ENCODE measurements at places on chromosomes 5 and 9.

- DNase-seq: no peak
Measured at GRCh38 chr5:14272548-14273205, 129.5 kb downstream of the TRIO start.

- DNase-seq: no peak
Measured at GRCh38 chr5:5492087-5492933, 69.8 kb downstream of the ICE1 start.

GRCh38 chr5:161889971-161890370 is 42.1 kb downstream of the GABRA1 start:
- DNase-seq: no peak

DNA sequence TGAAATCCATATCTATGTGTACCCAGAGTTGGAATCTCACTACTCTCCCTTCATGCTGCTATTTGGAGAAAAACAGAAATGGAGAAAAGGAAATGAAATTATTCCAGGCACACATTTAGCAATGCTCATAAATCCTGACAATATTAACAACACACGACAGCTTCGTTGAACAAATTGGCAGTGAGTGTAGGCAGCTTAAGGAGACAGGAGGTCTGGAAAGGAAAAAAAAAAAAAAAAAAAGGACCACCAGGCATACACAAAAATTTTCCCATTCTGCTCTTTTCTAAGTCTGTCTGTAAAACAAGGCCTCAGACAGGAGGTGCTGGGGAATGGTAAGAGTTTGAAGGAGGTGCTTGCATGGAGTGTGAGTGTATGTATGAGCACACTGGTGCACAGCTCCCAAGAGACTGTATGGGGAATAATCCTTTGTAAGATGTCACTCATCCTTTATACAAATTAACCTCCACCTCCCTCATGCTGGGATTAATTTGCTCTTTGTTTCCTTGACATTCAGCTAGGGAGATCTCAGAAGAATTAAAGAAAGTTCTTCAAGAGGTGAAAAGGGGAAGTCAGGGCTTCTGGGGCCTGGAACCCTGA is 78.9 kb downstream of the ASTN2 start:
- DNase-seq: no peak

DNA sequence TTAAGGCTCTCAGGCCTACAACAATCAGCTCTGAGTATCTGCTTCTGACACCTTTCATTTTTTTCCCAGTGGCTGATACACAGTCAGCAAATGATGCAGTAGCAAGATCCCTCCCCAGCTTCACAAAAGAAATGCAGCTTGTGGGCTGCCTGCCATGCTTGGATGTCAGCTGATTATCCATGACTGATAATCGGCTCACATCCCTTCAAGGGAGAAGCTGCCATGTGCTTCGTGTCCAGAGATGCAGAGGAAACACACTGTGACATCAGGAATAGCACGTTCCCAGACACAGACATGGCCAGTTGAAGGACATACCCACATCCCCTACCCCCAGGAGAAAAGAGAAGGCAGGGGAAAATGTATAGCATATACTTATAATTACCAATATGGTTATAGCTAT is 27.9 kb downstream of the TMEM215 start:
- DNase-seq: no peak

DNA sequence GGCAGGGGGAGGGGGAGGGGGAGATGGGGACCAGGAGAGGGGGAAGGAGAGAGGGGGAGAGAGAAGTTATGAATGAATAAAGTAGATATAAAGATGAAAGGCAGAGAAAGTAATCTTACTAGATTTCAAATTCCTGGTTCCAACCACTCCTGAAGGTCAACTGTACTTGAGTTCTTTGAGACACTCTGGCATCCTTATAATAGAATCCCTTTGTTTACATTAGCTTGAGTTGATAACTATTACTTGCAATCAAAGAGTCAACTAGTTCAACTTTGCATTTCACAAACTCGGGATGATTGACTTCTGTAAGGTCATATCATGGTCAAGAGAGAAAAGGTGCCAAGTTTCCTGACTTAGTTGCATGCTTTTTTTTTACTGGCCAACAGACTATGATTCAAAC is 42.2 kb downstream of the BAAT start:
- DNase-seq: no peak

DNA sequence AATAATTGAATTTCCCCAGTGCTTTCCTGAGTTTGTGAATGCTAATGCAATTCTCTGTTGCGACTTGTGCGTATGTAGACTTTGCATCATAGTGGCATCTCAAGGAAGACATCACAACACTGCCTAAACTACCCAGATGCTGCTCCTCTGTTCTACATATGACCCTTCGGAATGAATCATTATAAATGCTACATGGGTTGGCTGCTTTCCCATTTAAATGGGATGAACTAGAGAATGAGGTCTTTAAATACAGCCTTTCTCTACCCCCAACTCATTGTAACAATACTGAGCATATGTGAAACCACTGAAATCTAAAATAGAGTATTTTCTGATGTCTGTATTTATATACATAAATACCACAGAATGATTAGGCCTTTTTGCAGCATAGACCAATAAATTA is 136.6 kb upstream of the ICE1 start:
- DNase-seq: no peak

- peak; percentile 11 for DNase-seq
Measured at GRCh38 chr9:81182431-81182830, 506.9 kb downstream of the TLE1 start.

DNA sequence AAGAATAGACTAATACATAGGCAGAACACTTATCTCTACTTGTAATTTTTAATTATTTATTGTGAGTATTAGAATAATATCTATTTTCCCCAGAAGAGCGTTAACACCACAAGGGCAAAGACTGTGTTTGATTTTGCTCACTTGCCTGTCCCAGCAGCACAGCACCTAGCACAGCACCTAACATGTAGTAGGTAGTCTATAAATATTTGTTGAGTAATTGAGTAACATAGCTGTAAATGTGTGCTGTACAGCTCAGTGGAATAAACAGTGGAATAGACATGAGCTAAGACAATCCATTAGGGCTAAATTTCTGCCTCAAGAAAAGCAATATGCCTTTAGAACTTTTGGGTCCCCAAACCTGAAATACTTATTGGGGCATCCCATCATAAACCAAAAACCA is 49.3 kb upstream of the VCAN start:
- DNase-seq: no peak

GRCh38 chr9:15135164-15135792 is 171.7 kb downstream of the TTC39B start:
- DNase-seq: peak; percentile 20

- no peak for DNase-seq
Measured at GRCh38 chr5:93156566-93156965, 424.5 kb downstream of the NR2F1-AS1 start.

GRCh38 chr9:108537756-108538155 is 318.0 kb downstream of the ACTL7B start:
- no peak for DNase-seq

GRCh38 chr5:179264783-179265513 is 80.3 kb downstream of the ADAMTS2 start:
- DNase-seq: no peak

GRCh38 chr5:49953-50544 is 41.9 kb upstream of the PLEKHG4B start:
- no peak for DNase-seq

DNA sequence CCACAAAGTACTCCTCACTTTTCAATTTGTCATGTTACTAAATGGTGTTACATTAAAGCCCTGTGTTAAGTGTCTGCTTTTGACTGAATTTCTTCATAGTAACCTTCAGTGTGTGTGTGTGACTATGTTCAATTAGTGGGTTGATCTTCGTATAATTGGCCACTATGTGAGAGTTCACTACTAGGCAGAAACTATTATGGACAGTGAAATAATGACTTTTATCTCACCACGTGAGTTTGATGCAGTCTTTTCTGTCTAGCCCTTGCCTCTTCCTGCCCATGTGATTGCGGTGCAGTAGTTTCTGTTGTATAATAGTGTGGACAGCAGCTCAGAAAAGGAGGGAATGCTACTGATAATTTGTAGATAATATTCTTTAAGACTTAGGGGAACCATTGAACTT is 1.8 kb upstream of the MAML1 start:
- no peak for DNase-seq

GRCh38 chr5:10519729-10520128 is 44.1 kb upstream of the ANKRD33B start:
- DNase-seq: no peak

DNA sequence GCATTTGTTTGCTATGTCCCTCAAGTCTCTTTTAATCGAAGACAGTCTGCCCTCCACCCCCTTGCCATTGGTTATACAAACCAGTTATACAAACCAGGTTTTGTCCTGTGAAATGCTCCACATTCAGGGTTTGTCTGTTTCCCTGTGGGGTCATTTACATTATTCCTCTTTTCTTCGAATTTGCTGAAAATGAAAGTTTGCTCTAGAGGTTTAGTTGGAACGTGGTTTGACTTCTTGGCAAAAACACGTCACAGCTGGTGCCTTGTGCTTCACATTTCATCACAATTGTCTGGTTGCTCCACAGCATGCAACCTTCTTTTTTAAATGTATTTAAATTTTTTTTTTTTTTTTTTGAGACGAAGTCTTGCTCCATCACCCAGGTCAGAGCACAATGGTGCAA is 4.2 kb upstream of the HAVCR2 start:
- no peak for DNase-seq

DNA sequence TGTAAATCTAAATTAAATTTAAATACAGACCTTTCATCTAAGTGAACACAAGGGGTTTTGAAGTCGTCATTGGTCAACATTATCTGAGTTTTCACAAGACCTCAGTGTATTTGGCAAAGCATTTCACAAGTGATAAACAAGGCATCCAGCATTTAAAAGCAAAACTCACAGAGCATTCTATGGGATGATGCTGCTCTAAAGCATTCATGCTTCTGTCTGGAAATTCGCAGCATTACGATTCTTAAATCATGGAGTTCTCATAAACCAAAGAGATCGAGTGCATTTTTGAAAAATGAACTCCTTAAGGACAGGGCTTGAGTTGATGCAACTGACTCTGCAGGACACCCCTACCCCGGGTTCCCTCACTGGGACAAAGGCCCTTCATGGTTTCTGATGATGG is 46.1 kb upstream of the SPATA31E1 start:
- DNase-seq: no peak

- no peak for DNase-seq
Measured at GRCh38 chr9:95629585-95629984, 112.8 kb upstream of the PTCH1 start.

DNA sequence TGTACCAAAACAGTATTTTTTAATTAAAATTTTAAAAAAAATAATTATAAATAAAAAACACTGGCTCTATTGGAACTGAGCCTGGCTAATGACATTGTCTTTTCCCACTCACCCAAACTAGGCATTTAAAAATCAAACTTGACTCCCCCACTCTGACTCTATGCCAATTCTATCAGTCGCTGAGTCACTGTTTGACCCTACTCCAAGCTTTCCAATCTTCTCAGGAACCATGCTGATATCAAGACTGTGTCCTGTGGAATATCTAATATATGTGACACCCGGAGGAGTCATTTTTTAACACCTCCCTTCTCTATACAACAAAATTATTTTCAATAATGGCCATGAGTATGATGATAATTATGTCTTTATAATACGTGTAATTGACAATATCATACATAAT is 171.6 kb upstream of the RASEF start:
- DNase-seq: no peak

DNA sequence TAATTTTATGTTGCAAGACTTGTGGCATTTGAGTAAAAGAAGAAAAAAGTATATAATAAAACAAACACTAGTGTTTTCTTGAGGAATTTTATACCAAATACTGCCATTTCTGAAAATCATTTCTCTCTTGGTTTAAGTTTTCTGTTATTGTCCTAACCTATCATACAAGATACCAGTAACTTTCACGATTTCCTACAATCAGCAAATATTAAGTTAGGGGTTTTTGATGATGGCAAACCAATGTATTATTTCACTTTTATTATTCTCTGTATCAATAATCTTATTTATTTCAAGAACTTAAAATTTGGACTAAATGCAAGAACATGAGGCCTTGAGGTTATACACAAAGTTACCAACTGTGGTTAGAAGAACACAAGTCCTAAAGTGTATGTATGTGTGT is 109.0 kb upstream of the VCAN start:
- no peak for DNase-seq

DNA sequence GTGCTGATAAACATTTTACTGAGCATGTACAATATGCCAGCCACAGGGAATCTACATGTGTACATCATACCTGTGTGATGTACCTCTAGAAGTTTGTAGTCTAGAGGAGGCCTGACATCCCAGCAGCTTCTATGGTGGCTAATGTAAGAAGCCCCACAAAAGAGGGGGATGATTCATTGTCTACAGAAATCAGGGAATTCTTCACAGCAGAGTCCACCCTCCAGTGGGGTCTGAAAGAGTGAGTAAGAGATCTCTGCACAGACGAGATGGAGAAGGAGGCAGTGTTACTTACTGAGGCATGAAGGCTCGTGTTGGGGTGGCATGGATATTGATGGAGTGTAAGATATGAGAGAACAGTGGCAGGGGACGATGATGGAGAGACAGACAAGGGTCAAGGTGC is 103.0 kb downstream of the NTRK2 start:
- no peak for DNase-seq

GRCh38 chr9:95506428-95506677 is 10.4 kb downstream of the PTCH1 start:
- DNase-seq: no peak

DNA sequence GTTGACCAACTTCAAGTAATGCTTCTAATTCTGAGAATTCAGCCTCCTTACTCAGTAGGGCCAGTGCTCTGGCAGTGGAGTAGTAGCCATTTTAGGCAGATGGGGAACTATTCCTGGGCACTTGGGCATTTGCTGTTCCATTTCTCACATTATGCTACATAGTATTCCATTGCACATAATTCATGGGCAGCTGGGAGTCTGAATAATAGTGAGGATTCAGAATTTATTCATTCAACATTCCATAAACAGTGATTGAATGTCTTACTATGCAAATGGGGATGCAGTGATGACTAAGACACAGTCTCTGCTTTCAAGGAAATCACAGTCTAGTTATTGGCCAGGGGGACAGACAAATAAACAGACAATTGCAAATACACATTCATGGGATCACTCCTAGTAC is 301.0 kb upstream of the KCNN2 start:
- no peak for DNase-seq

GRCh38 chr9:132622159-132622558 is 39.8 kb downstream of the BARHL1 start:
- no peak for DNase-seq

DNA sequence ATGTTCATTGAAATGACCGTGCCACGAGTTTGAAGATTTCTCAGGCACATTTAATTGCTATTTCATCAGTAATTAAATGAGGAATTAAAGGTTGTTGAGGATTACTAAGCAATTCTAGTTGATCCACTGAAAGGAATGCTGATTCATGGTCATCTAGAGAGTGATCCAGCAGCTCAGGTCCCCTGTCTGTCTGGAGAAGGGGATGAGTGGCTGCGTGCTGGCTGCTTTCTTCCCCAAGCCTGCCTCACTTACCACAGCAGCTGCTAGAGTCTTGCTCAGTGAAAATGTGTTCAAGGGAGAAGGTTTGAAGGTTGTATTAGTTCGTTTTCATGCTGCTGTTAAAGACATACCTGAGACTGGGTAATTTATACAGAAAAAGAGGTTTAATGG is 7.8 kb upstream of the TGFBI start:
- DNase-seq: no peak

DNA sequence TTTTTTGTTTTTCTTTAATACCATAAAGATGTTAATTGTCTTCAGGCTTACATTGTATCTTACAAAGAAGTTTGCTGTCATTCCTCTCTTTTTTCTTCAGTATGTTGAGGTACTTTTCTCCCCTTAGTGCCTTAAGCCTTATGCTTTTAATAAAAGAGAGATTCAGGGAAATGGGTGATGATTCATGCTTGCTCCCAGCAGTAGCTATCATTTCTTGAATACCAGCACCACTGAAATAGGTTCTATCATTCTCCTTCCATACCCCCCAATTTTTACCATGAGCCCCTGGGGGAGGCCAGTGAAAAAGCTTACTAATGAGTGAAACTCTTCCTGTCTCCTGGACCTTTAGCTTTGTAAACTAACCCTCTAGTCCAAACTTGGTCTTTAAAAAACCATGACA is 165.0 kb downstream of the FBXL7 start:
- DNase-seq: peak; percentile 4
